ENCODE measurements at places on chromosomes 16 and 17. TPM values are rescaled to one million over a fixed set of nuclear protein-coding genes. Genes with fewer than 3 reads are reported as not detected.

The SHISA9 gene
- total RNA-seq: 6.2 TPM

The GLTPD2 gene
- not detected for total RNA-seq

The CA10 gene
- 85.5 TPM for total RNA-seq

The CDRT15L2 gene
- not detected for total RNA-seq
